ENCODE measurements at places on chromosomes 16 and 17.

- no peak for DNase-seq
Measured at GRCh38 chr17:34435182-34435928, 72.3 kb upstream of the CCL1 start.

DNA sequence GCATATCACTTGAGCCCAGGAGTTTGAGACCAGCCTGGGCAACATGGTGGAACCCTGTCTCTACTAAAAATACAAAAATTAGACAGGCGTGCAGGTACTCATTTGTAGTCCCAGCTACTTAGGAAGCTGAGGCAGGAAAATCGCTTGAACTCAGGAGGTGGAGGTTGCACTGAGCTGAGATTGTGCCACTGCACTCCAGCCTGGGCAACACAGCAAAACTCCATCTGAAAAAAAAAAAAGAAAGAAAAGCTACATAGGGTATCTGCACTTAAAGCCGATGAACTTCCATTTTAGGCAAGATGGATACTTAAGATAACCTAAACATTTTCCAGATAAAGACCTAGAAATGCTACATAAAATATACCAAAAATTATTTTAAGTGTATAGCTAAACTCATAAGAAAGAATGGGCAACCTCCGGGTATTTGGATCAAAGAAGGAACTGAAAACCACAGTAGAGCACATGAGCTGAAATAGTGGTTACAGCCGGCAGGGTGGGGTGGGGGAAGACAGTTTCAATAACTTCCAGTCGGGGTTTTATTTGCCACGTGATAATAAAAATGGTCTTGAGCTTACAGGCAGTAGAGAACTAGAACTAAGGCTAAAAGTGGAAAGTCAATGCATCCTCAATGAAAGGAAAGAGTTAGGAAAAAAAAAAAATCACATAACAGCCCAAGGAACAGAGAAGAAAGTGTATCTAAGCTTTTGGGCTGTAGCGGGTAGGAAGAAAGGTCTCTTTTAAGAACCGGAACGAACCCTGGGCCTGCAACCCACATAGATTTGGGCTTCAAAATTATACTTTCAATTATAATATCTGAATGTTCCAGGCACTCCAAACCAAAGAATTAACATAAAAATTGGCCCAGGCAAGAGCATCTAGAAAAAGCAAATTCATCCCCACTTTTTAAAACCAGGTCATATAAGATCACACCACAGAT is 53.1 kb downstream of the CFDP1 start:
- DNase-seq: no peak

DNA sequence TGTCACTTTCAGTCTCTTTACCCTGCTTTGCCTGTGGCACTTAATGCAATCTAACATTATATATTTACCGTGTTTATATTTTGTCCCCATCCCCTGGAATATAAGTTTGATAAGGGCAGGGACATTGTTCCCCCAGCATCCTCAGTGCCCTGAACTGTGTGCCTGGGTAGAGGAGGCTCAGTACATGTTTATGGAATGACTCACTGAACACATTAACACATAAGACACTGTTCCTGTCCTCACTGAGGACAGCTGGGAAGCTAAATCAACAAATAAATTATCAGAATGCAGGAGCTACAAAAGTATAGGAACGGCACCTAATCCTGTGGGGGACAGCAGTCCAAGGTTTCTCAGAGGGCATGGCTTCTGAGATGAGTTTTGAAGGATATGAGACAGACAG is 27.8 kb downstream of the GRIN2A start:
- DNase-seq: no peak

DNA sequence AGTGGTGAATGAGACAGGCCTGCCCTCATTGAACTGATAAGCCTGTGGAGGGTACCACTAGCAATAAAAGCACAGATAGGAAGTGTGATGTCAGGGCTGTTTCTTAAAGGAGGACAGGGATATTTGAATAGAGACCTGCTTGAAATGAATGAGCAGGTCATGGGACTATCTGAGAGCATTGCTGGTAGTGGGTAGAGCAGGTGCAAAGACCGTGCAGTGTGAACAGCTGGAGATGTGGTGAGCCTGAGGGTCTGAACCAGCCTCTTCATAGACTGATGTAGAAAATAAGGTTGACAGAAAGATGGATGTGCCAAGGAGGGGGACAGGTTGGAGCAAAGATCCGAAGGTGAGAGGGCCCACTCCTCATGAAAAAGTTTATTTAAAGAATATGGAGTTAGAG is 2.4 kb downstream of the NUP93 start:
- no peak for DNase-seq

DNA sequence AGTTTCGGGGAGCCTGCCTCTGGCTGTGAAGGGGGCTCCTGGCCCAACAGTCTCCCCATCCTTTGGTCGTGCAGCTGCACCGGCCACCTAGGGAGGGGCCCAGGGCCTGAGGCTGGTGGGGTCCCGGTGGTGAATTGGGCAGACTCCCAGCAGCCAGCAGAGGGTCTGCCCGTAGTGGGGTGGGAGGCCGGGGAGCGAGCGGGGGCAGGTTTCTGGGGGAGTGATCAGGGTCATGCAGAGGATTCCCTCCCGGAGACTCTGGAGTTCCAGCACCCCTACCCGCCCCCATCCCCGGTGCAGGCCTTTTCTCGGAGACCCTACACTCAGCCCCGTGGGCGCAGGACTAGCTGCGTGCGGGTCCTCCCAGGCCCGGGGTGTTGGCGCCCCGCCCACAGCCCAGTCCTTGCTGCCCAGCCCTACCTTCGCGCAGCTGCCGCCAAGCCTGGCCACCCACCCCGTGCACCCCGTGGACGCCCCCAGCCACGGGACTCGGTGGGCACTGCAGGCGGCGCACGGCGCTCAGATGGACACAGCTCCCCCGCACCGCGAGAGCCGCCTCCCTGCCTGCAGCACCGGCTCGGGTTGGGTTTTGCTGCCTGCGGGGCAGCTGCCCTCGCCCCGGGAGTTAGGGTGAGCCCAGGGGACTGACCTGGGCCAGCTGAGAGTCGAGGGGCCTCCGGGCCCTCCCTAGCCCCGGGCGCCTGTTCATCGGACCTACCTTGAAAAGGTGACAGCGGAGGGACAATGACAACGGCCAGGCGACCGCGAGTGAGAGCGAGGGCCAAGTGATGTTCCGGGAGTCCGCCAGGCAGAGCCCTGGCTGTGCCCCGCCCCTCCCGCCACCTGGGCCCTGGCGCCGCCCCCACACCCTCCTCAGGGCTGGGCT is at the start of gene GNG13:
Gene GNG13 (minus strand): TSS at position 787 of the 886 bp plus-strand sequence. CDS start 1,657 bp downstream, outside the sequence.
- DNase-seq: no peak

- DNase-seq: peak; percentile 98
Measured at GRCh38 chr16:684071-684794, at the start of gene JMJD8. Gene JMJD8, minus strand, starts transcription at chr16:684334. Its CDS starts 15 bp downstream, at chr16:684319.

DNA sequence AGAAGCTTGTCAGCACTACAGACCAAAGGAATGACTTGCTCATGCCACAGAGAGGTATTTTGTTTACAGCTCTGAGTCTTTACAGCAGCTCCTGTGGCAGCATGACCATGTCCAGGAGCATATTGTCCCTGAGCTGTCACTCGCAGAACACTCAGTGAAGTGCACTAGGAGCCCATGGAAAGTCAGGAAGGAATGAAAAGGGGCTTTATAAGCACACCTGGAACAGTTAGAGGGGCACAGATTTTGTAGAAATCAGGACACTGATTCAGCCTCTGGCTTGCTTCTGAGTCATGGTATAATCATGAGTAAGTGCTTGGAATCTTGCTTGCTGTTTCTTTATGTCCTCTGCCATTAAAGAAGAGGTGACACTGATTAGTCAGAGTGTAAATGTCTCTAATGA is 41.0 kb downstream of the TADA2A start:
- DNase-seq: no peak

DNA sequence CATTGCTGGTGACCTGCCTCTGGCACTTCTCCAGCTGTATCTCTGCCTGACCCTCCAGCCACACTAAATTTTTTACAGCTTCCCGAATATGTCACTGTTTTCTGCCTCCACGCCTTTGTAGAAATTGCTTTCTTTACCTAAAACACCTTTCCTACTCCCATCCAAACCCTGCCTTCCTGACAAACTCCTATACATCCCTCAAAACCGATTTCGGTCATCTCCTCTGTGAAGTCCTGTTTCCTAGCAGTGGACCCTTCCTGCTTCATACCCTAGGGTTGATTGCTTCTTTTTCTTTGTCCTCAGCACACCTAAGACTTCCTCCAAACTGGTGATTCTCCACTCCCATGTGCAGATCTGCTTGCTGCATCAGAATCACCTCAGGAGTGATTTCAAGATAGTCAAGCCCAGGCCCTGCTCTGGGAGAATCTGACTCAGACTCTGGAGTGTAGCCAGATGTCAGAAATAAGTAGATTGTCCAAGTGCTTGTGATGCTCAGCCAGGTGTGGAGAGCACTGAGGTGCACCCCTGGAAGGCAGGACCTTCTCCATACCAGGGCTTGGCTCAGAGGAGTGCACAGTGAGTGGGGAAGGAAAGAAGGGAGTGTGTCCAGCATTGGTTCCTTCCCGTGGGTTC is 184.2 kb downstream of the COPRS start:
- no peak for DNase-seq

DNA sequence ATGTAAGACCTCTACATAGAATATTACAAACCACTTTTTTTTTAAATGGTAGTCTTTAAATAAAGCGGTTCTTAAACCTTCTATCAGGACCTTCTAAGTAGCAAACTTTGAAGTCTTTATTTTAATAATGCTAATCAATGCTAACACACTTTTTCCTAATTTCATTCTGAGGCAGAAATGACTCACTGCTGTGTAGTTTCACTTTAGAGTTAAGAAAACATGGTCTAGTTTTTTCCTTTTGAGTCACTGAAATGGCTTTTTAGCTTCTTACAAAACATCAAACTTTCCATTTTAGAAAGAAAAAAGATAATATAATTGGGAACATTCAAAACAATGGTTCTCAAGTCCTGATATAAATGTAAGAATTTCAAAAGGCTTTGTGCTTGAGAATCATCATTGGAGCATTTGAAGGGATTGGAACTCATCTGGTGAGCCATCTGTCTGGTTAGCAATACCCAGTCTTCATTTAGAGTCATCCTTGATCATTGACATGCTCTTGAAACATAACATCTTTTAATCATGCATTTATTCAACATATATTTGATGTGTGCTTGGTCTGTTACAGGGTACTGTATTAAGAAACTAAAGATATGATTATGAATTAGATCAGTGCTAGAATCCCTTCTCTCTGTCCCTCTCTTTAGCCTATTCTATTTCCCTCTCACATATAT is 258.3 kb upstream of the MON1B start:
- no peak for DNase-seq

DNA sequence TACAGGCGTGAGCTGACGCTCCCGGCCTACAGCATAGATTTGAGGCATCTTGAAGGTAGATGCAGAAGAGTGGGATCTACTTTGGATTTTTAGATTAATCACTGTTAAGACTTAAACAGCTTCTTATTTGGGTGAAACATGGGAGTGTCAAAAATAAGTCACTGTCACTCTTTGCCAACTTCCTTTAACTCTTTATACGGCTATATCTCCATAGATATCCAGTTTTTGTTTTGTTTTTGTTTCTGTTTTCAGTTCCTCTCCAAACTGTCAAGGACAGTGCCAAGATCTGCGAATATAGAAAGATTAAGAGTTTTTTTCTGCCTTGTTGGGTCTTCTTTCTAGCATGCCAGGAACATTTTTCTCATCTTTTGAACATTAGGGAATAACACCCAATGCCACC is 706.1 kb downstream of the WWOX start:
- DNase-seq: no peak
